RPMI7951 (cell line): ENCODE measurements at places on chromosomes 13 and 19. TPM values are rescaled to one million over a fixed set of nuclear protein-coding genes. Genes with fewer than 3 reads are reported as not detected.

Gene S1PR5
- 0.29 TPM in 1 of 2 replicates, not detected in the other for total RNA-seq

Gene EDDM13
- total RNA-seq = not detected in 2 replicates

Gene KPNA3
- 20.0 and 27.3 TPM in 2 replicates for total RNA-seq

Gene PPAN
- 17.8 and 19.3 TPM in 2 replicates for total RNA-seq

DNA sequence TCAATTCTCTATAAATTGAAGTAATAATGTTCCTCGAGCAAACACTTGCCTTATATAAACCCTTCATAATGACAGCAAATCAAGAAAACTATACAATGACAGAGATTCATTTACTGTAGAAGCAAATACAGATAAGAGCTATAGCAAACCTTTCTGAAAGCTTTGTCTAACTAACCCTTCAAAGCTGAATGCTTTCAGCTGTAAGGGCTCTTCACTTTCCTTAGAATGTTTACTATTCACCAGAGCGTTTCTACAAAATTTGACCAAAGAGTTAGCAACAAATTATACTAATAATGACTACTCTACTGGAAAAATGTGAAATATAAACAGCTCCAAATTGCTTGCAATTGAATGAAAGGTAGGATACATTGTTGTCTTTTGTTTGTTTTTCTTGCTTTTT, 218.1 kb downstream of the SLITRK5 start:
- DNase-seq = no peak

- DNase-seq = no peak
Observed at GRCh38 chr13:20217168-20217567, 15.0 kb downstream of the GJB6 start.

DNA sequence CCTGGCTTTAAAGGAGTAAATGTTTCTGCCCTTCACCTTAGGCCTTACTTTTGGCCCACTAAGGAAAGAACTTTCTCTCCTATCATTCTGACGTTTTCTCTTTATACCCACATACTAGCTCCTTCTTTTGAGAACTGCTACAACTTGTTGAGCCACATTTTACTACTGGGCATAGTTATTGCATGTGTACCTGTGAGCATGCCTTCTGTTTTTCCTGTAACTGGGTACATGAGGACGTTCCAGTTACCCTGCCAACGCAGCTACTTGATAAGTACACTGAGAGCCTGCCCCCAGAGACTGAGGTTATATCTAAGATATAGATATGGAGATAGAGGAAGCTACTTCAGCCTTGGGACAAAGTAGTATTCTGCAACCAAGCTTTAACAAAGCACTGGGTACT, 3.5 kb downstream of the CCDC169 start:
- DNase-seq = no peak

DNA sequence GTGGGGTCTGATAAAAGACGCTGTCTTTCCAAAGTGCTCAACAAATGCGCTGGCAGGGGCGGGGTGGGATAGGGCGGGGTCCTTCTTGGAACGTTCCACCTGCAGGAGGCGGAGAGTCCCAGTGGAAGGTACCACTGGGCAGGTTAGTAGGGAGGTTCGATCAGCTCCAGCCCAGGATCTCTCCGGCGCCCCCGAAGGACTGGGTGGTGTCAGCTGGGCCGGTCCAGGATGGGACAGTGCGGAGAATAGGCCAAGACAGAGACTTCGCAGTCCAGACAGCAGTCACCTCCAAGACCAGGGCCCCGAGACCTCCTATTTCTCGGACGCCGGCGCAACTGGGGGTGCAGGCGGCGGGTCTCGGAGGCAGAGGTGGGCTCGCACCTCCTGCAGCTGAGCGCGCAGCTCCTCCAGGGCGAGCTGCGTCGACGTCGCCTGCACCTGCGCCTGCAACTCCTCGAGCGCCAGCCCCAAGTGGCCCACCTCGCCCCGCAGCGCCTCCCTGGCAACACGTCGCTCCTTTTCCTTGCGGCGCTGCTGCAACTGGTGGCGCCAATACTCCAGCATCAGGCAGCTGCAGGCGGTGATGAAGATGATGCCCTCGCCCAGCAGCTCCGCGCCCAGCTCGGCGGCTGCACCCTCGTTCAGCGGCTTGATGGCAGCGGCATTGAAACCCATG, 21.6 kb downstream of the VASP start:
- DNase-seq = no peak

DNA sequence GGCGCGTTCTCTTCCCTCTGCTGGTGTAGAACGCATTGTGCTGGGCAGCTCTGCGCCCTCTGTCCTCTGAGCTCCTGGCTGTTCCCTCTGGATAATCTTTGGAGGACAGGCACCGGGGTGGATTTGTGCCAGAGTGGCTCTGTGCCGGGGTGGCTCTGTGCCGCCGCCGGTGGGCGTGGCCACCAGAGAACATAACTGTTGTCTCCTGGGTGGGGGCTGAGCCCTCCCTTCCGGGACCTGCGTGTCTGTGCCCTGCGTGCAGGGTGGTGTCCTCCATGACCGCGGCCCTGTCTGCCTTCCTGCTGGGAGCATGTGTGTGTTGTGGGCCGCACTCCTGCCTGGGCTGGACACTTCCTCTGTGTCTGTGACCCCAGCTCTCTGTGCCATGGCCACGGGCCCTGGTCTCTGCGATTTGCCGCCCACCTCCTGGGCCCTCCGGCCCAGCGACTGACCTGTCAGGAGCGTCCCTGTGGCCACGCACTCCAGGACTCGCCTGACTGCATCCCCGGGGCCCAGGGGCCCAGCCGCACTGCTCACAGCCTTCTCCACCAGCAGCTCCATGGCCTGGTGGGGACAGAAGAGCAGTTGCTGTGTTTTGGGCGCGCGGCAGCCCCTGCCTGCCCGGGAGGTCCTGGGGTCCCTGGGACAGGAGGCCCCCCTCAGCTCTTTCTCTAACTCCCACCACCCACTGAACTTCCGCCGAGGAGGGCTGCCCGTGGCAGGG, 22.4 kb upstream of the MATK start:
- no peak for DNase-seq

- no peak for DNase-seq
Observed at GRCh38 chr13:75757336-75757735, 121.2 kb downstream of the LMO7 start.

GRCh38 chr13:20129076-20129475, 31.8 kb downstream of the GJA3 start:
- no peak for DNase-seq

DNA sequence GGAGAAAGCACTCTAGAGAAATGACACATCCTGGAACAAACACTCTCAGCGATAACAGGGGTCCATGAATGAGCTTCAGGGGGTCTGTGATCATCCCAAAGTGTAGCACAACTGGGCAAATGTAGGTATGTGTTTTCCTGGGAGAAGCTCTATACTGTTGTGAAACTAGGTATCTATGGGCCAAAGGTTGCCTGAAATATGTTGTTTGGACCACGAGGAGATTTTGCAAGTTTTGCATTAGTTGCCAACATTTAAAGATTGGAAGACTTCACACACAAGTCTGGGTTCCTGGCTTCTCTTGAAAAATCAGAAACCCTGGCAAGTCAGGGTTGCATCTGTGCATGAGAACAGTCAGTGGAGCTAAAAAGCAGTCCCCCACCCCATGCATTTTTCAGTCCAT, 26.7 kb upstream of the POU2F2 start:
- DNase-seq = no peak

DNA sequence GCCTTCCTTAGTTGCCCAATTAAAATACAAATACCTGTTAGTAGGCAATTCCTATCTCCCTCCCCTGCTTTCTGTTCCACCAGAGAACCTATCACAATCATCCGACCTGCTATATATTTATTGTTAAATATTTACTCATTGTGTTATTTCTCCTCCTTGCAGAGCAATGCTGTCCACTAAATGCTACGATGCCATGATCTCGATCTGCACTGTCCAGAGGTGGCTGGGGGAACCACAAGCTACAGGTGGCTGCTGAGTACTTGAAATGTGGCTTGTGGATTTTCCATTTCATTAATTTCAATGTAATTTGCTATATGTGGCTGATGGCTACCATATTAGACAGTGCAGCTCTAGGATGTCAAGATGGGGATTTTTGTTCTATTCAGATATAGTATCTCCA, 5.1 kb downstream of the KLK6 start:
- no peak for DNase-seq
